NCI-H510A treated with DMSO at 0.1 percent for 48 hours (cell line): ENCODE measurements at places on chromosomes 3 and 15.

- DNase-seq = no peak
These were observed 46.7 kb downstream of the ALCAM start for GRCh38 chr3:105413343-105413887.

GRCh38 chr3:45311953-45312801 is 76.2 kb upstream of the LARS2 start:
- no peak for DNase-seq

GRCh38 chr3:31724651-31725050 is 191.9 kb downstream of the STT3B start:
- DNase-seq = no peak

GRCh38 chr3:35505181-35505580 is 134.1 kb upstream of the ARPP21 start:
- no peak for DNase-seq

DNA sequence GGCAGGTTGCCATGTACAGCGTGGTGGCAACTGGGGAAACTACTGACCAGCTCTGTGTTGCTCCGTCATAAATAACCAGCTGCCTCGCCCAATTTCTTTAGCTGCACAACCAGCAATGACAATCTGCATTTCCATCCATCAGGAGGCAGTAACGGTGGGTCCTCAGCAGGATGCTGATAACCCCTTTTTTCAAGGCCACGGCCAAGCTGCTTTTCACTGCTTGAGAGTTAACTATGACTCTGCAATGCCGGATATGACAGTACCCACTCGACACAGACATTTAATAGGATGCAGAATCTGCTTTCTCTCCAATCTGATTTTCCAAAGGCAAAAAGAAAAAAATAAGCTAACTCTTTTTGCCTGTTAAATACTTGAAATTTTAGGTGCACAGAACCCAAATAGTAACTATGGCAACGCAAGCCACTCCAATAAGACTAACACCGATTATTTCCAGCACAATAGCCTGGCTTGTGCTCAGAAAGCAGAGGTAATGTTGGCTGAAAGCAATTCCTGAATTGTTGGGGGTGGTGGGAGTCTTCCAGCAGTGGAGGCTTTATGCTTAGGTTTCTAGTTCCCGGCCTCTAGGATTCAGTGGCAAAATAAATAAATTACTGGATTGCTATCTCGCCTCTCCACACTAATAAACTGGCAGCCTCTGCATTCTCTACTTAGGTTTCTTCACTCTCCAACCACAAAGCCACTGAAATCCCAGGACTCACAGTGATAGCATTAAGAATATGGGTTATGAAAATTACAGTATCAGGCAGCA is 31.2 kb upstream of the SRGAP3 start:
- no peak for DNase-seq

GRCh38 chr3:49794926-49795905 is 4.5 kb downstream of the CDHR4 start:
- no peak for DNase-seq

GRCh38 chr3:196208942-196209695 is 2.1 kb downstream of the ZDHHC19 start:
- DNase-seq = no peak

DNA sequence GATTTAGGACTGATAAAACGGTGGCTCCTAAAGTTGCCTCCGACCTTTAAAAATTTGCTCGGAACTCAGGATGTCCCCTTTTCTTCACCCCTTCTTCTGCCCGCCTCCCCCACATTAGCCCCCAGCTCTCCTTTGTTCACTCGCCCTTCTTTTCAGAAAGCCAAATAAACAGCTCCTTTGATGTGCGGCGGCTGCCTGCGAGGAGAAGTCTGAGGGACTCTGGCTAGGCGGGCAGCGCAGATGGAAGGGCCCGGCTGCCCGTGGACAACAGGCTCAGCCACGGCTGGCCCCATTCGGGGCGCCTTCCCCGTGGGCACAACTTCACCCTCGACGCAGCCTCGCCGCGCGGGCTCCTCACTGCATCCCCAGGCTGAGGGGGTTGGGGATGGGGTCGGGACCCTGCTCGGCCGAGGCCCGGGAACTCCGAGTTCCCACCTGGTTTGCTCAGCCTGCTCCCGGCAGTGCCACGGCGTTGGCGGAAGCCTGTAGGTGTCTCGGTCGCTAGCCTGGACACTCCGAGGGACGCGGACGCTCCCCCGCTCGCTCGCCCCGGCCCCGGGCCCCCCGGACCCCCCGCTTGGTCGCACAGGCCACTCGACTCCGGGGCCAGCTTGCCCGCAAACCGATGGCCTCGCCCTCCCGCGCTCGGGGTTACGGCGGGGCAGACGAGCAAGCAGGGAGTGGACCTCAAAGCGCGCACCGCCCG is 897 bp upstream of the TLE3 start:
- DNase-seq = peak; percentile 34

DNA sequence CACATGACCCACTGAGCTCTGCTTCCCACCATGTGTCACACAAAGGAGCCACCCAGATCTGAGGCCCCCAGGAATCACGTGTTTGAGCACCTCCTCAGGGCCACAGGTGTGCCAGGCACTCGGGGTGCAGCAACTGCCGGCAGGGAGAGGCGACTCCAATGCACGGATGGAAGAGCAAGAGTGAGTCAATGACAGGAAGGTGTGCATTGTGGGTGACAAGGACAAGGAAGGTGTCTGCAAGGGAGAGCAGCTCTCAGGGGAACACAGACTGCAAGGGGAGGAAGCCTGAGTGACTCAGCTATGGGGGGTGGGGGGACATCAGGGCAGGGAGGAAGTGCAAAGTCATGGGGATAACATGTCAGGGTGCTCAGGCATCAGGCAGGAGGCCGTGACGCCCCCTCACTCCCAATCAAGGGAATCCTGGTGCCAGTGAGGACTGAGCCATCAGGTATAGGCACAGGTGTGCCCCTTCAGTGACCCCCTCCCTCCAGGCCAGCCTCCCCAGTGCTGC is 67.4 kb downstream of the NUP210 start:
- no peak for DNase-seq

DNA sequence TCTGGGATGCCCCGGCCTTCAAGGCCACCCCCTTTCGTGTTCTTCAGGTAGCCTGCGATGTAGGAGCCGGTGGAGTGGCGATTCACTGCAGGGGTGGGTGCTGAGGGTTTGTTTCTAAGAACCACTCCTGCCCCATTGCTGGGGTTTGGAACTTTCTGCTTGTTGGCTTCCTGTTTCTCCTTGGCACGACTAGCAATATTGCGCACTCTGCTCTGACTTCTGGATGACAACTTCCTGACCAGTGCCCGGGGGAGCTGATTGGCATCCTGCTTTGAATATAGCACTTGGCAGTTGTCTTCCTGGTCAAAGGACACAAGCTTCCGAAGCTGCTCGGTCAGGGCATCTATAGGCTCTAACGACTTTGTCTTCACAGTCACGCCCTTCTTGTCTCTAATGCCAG is 187.6 kb upstream of the STRIT1 start:
- DNase-seq = no peak

- DNase-seq = peak; percentile 78
These were observed 31.3 kb downstream of the LIPC start for GRCh38 chr15:58462973-58463663.

DNA sequence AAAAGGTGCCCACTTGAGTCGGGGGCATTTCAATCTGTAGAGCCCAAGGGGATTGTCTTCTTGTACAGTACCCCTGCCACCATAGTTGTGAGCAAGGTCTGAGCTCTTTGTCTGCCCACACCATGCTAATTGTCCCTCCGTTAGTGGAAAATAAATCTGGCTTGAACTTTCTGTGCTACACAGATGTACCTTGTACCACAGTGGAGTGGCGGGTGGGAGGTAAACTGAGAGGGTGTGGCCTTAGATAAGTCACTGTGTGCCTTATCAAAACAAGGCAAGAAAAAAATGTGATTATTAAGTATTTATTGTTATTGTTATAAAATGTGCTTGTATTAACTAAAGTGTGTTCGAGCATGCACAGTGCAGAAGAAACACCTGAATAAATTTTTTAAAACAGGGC is 242.9 kb upstream of the C2CD4B start:
- DNase-seq = no peak

- no peak for DNase-seq
These were observed 917.1 kb downstream of the PLOD2 start for GRCh38 chr3:145243875-145244274.

DNA sequence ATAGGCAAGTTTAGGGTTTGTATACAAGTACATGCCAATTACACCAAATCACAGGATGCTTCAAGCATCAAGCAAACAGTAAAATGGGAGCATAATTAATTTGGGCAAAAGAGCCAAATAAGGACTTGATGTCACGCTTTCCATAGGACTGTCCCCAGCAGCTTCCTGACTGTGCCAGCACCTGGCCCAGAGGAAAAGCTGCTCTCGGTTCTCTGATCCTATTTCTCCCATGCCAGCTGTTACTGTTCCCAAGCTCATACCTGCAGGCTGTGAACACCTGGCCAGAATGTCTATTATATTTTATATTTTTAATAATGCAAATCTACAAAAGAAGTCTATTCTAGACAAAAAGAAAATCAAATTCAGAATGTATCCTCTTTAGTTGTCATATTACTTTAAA is 12.2 kb downstream of the ZXDC start:
- no peak for DNase-seq

GRCh38 chr3:30469133-30469532 is 137.3 kb upstream of the TGFBR2 start:
- no peak for DNase-seq

- no peak for DNase-seq
These were observed 108.1 kb upstream of the AADACL2 start for GRCh38 chr3:151625586-151625985.

GRCh38 chr3:46998852-46999515 is 19.5 kb downstream of the NBEAL2 start:
- DNase-seq = no peak

- DNase-seq = no peak
These were observed 4.7 kb upstream of the OCA2 start for GRCh38 chr15:28103831-28104230.

- DNase-seq = no peak
These were observed 90.8 kb upstream of the PFN2 start for GRCh38 chr3:150061288-150062024.

- DNase-seq = no peak
These were observed 26.2 kb downstream of the DNAAF4 start for GRCh38 chr15:55481842-55482241.

GRCh38 chr3:154584974-154585373 is 155.0 kb upstream of the GPR149 start:
- DNase-seq = no peak

GRCh38 chr3:172218350-172219323 is 179.3 kb downstream of the FNDC3B start:
- DNase-seq = peak; percentile 34

- no peak for DNase-seq
These were observed 523.2 kb upstream of the ZNF717 start for GRCh38 chr3:76308541-76308940.

GRCh38 chr3:120795959-120796358 is 53.4 kb downstream of the GTF2E1 start:
- no peak for DNase-seq

DNA sequence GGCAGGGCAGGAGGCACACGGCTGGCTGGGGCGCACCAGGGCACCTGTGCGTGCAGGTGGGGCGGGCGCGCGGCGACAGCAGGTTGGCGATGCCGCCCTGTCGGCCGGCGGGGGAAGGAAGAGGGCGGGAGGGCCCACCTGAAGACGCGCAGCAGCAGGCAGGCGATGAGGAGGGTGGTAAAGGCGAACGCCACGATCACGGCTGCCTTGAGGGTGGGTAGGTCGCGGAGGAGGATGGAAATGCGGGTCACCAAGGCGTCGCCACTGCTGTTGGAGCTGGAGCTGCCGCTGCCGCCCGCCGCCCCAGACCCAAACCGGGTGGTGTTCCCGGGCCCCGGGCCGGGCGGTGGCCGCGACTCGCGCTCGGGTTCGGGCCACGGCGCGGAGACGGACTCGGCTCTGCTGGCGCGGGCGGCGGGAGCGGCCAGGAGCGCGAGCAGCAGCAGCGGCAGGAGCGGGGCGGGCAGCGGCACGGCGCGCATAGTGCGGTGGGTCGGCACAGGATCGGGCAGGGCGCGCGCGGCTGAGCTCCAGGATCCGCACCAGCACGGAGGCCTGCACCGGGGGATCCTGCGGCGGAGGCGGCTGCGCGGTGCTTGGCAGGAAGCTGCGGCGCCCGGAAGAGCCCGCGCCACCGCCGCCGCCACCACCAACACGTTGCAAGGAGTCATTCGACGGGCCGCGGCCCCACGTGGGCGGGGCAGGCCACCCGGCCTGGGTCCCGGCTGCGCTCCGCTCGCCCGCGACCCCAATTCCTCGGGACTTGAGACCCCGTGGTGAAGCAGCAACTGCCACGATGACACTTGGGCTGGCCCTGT is at the start of gene FAM174B:
Gene FAM174B (minus strand): TSS at position 598 of the 818 bp plus-strand sequence.
- peak; percentile 29 for DNase-seq

- DNase-seq = no peak
These were observed 484.4 kb upstream of the TPRG1 start for GRCh38 chr3:188687389-188687788.

- no peak for DNase-seq
These were observed 344.8 kb downstream of the ERC2 start for GRCh38 chr3:56123487-56123886.

GRCh38 chr15:71669688-71670087 is 140.7 kb upstream of the NR2E3 start:
- no peak for DNase-seq

DNA sequence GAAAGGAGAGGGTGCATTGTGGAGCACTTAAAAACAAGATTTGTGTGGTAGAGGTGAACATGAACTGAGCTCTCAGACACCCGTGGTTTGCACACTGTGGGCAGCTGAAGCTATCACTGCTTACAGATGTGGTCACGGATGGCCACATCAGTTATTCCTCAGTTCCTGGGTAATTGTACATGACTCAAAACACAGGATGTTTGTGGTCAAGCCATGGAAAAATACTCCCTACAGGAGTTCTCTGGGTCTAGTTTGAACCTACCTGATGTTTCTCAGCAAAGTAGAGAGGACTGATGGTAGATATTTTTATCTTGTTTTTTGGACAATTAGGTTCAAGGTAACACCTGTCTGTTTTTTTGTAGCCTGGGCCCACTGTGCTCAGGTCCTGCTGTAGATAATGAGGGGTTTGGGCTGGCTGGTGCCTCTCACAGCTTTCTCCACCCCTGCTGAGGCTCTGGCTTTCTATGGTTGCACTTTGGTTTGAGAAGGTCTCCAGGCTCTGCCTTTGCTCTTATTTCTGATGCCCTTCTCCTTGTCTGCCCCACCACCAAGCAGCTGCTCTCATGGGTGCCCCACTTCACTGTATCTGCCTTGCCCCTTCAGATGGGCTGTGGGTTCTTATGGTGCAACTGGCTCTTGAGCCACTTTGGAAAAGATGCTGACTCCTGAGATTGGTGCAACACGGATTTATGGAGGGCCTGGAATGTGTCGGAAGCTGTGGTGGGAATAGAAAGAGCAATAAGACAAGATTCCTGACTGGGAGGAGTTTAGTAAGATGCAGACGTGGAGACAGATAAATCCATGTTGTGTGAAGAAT is 40.1 kb downstream of the CDCP1 start:
- no peak for DNase-seq

GRCh38 chr15:32861174-32861573 is 143.4 kb downstream of the GREM1 start:
- no peak for DNase-seq

- no peak for DNase-seq
These were observed 87.7 kb downstream of the LINGO1 start for GRCh38 chr15:77545058-77545457.

DNA sequence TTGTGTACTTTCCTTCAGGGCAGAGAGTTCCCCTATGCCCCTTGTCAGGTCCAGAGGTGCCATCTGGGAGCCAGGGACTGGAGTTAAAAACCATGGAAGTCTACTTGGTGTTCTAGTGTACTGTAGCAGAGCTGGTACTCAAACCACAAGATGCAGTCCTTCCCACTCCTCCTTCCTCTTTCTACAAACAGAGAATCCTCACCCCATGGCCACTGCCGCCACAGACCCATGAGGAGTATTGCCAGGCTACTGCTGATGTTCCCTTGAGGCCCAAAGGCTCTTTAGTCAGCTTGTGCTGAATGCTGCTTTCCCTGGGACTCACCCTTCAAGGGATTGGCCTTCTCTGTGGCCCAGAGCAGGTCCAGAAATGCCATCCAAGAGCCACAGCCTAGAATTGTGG is 229.2 kb upstream of the ZPLD1 start:
- DNase-seq = no peak
